ENCODE measurements at places on chromosomes 3 and 15.

DNA sequence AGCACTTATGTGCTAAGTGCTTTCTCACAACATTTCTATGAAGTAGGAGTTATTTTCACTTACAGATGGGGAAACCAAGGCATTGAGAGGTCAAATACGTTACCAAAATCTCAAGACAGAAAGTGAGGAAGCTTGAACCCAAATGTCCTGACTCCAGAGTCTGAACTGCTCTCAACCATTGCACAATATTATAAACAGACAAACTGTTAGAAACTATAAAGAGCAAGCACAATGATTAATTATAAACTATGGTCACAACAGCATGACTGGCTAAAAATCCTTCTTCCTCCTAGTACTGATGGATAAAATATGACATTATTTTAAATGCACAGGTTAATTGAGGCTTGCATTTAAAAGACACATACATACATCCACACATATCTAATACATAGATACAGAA, 77.9 kb upstream of the ASB14 start:
- no peak for DNase-seq

DNA sequence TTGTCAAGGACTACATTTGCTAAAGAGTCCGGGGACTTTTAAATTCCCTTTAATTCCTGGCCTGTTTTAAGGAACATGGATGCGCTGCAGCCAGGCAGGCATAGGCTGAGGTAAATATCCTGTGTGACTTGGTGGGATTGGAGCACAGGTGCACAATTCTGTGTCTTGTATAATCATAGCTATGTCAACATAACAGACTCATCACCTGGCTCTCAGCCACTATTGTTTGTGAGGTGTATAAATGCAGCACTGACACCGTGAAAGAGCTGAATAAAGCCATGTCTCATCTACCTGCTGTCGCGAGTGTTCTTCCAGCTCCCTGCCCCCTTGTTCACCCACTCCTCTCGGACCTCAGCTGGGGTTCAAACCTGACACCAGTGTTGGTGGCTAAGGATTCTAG, 109.7 kb downstream of the MFSD1 start:
- DNase-seq, result no peak

- peak; percentile 38 for DNase-seq
Observed at GRCh38 chr3:9074079-9074478, 110.8 kb upstream of the RAD18 start.

DNA sequence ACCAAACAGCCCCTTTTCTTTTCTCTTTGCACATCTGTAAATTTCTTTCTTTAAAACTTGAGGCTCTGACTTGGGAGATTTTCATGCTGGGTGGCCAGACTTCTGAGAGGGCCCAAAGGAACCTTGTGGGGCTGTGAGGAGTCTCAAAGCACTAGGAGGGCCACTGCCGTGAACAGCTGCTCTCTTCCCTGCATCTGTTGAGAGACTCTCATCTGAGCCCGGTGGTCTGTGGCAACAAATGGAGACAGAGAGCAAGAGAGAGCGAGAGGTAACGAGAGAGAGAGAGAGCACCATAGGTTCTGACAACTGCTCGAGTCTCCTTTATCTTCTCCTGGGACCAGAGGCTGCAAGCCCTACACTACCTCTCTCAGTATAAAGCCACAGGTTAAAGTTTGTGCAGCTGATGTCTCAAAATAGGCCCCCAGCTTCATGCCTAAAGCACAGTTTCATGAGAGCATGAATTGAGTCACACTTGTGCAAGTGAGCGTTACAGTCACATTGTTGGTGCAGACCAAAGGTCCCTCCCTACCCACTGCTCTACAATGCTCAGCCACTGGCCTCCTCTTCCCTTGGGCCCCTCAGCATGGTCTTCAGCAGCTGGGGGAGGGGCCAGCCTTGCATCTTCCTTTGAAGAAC, 60.7 kb downstream of the ZNF621 start:
- DNase-seq, result no peak

GRCh38 chr3:12741209-12741608, 17.9 kb downstream of the TMEM40 start:
- no peak for DNase-seq

DNA sequence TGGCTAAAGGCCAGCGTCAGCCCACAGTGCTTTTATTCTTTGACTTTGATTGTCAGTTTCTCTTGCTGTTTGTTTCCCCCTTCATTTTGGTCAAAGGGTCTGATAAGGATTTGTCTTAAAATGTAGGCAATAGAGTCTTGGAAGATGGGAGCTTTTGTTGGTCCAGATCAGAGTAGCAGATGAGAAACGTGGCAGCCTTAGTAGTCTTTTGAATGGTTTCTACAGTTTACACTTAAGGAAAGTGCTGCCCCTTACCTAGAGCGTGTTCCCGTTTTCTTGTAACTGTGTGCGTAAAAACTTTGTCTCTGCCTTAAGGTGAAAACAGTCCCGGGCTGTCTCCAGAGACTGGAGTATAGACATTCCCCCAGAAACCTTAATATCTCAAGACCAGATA, 630 bp downstream of the LXN start:
- no peak for DNase-seq

DNA sequence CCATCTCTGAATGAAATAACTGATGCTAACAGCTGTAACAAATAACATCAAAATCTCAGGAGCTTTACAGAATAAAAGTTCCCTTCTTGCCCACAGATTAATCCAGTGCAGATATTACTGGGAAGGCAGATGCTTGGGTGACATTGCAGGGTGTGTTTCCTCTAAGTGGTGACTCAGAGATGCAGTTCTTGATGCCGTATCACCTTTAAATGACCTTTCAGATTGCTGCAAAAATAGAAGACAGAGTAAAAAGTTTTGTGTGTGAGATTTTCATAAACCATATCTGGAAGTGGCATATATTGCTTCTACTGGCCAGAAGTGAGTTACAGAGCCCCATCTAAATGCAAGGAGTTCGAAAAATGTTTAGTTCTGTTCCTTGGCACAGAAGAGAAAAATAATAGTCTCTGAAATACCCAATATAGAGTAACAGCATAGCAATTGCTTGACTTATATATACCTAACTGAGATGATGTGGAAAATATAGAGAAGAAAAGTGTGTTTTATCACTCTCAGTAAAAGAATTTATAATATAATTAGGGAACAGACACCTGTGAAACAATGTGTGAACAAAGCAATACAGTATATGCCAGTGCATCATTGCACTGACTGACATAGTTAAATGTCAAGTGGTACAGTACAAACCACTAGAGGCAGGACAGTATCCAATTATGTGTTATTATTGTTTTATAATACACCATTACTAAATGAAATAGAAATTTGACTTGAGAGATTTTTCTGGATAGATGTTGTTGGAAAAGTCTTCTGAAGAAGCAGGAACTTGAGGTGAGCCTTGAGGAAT, 430.7 kb upstream of the CBLB start:
- no peak for DNase-seq

GRCh38 chr15:96330450-96331143, at the start of gene NR2F2:
Gene NR2F2, plus strand, starts transcription at chr15:96330700. Its CDS starts 1,406 bp downstream, at chr15:96332106.
- DNase-seq, result peak; percentile 97

DNA sequence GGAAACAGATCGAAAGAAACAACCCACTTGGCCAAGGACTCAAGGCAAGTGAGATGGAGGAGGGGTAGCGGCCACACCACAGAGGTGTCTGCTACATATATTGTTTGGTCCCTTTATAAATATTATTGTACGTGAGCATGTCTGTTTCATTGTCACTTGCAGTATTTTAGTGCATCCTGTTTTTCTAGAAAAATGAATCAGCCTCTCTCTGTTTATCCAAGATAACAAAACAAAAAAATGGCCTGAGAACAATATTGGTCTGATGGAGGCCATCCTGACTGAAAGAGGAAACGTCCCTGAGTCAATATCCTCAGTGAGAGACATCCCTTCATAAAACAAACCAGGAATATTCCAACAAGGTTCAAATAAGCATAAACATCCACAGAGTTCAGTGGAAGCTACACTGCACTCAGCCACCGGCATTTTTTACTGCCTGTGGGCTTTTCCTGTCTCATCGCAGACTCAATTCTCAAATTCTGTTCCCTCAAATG, 42.0 kb downstream of the WWTR1 start:
- DNase-seq, result no peak

GRCh38 chr3:100103558-100104441, 10.5 kb downstream of the FILIP1L start:
- no peak for DNase-seq

DNA sequence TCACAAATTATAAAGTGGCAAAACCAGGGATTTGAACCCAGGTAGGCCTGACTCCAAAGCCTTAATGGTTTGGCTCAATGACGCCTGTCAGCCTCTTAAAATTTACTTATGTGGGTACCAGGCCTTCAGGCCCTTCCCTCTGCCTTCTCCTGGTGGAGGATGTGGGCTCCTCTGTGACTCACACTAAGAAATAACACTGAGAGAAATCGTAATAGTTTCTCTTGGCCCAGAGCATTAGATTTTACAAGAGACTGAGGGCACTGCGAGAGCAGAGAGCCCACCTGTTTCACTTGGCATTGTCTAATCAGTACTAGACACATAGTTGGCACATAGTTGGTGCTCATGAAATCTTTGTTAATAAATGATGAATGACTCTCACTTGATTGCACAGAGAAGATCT, 505.2 kb downstream of the SHQ1 start:
- DNase-seq, result no peak

DNA sequence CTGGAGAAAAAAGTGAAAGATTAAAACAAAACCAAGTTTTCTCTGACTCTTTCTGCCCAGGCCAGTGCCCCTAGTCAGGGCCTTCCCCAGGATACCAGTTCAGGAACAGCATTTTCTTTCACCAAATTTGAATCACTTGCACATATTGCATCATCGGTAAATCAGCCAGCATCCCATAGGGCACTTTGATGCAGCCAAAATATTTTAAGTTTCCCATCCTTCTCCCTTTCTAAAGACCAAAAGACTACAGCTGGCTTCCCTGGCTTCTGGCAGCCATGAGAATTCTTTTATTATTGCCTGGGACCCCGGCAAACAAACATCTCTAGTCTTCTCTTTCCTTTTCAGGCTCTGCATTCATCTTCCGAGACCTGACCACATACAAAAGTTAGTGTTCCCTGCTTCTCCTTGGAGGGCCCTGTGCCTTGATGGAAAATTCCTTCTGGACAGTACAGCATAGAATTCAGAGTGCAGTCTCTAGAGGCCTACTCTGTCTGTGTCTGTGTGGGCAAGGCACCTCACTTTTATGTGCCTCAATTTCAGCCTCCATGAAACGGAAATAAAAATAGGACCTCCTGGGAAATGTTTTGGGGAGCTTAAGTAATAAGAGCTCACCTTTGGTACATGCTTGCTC, 348.0 kb downstream of the VPS13C start:
- DNase-seq, result no peak

DNA sequence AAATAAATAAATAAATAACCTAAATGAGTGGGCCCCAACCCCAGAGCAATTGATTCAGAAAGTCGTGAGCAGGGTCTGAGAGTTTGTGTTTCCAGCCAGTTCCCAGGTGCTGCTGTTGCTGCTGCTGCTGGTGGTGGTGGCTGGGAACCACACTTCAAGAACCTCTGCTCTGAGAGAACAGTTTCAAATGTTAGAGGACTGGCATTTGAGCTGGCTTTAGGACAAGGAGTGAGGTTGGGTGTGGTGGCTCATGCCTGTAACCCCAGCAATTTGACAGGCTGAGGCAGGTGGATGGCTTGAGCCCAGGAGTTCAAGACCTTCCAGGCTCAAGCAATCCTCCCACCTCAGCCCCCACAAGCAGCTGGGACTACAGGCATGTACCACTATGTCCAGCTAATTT, 123.1 kb upstream of the UBE2E1 start:
- no peak for DNase-seq

GRCh38 chr3:70556056-70556455, 243.6 kb upstream of the MDFIC2 start:
- peak; percentile 20 for DNase-seq

DNA sequence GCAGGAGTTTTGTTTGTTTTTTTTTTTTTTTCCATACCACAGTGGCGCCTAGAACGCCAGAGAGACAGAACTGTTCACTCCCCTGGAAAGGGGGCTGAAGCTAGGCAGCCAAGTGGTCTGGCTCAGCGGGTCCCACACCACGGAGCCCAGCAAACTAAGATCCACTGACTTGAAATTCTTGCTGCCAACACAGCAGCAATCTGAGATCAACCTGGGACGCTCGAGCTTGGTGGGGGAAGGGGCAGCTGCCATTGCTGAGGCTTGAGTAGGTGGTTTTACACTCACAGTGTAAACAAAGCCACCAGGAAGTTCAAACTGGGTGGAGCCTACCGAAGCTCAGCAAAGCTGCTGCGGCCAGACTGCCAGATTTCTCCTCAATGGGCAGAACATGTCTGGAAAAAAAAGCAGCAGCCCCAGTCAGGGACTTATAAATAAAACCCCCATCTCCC, 29.8 kb downstream of the SPICE1 start:
- DNase-seq, result no peak

GRCh38 chr15:87672309-87673288, 583.9 kb downstream of the NTRK3 start:
- DNase-seq, result peak; percentile 3

DNA sequence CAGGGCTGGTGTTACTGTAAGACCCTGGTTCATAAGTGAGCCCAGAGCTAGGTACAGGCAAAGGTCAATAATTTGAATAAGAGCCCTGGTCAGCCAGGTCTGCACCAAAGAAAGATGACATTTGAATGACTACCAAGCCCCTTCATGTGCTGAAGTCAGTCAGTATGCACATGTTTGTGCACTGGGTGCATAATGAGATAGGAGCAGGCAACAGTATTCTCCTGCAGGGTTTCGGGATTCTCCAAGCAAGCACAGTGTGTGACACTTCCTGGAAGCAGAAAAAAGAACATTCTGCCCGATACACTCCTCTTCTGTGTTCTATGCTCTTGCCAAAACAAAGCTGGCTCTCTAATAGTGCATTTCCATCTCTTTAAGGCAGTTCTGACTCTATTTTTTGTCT, 5.5 kb upstream of the IMPDH2 start:
- DNase-seq, result no peak

GRCh38 chr15:51982013-51982769, 10.6 kb upstream of the LEO1 start:
- DNase-seq, result peak; percentile 56

- DNase-seq, result no peak
Observed at GRCh38 chr15:83285284-83285978, 967 bp upstream of the BNC1 start.

- no peak for DNase-seq
Observed at GRCh38 chr15:98648654-98649471, 524 bp downstream of the IGF1R start.

DNA sequence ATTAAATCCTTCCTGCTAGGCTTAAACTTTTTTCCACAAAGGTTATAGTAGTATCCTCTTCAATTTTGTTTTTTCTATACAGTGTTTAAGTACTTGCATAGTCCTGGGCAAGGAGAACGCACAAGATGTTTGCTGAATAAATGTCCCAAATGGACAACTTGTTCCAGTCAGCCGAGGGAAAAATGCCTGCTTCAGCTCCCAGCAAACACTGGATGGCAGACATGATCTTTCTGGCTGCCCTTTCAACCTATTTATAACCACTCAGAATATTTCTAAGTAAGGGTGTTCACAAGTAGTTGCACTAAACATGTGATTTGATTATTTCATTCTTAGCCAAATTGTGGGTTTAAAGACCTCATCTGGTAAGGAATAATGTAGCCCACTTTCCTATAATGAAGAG, 29.8 kb downstream of the GNB4 start:
- DNase-seq, result no peak

GRCh38 chr3:14097616-14098391, 26.9 kb downstream of the CHCHD4 start:
- DNase-seq, result no peak
